ENCODE measurements at places on chromosomes 4 and X.

DNA sequence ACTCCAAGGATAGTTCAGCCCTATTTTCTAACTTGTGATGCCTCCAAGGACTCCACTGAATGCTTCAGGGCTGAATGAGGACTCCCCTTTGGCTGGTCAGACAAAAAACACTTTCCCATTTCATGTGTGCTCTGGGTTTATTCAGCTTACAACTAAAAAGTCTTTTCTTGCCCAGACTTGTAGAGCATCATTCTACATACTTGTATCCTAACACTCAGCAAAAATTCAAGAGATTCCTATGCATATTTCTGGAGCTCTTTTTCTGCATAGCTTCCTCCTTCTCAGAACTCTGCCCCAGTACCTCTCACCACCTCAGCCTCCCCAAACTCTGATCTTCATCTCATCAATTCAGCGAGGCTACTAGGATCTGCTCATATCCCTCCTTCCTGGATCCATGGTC is 22.2 kb upstream of the KLF3 start:
- no peak for DNase-seq

- DNase-seq: no peak
These were observed 162.3 kb upstream of the EDNRA start for GRCh38 chr4:147318586-147318985.

DNA sequence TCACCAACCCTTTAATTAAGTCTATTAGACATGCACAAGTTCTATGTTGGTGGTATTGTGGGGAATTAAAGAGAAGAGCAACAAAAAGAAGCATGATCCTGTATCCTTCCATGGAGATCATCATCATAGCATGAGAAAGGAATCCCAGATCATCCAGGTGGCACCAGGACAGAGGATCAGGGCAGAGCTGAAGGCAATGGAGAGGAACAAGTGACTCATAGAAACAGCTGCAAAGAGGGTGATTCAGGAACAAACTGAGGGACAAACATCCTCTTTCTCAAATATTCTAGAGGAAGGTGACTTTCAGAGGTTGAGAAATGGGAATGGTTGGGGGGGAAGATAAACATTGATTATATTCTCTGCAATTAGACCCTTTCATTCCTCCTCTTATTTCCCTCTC is 105.5 kb upstream of the OTUD4 start:
- no peak for DNase-seq

DNA sequence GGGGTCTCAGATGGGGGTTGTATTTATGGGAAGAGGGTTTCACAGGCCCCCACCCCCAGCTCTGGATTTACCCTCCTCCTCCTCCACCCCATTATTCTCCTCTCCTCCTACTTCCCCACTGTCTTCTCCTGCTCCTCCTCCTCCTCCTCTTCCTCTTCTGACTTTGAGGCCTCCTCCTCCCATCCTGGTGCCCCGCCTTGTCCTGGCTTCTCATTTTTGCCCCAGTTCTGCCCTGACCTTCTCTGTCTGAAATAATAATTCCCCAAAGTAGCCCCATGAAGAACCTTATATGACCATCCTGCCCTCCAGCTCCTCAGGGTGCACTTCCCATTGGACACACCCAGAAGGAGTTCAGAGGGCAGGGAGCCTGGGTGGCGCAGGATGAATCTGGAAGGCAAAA is 351.4 kb upstream of the GATB start:
- DNase-seq: no peak

DNA sequence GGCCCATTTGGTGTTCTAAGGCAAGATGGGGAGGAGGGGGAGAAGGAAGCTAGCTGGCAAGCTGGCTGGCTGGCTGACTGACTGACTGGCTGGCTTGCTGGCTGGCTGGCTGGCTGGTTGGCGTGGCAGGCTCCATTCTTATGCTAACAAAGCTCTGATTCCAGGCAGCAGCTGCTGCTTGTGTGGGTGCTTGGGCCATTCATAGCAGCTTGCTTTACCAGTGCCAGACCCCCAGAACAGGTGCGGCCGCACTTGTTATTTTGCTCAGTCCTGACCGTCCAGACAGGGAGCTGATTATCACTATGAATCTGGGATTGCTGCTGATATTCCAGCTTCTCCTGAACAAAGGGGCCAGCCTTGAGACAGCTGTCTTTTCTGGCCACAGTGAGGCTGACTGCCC is 131.2 kb upstream of the PAK3 start:
- DNase-seq: no peak

- DNase-seq: no peak
These were observed 718.7 kb upstream of the MAGEB2 start for GRCh38 chrX:29496636-29497180.

DNA sequence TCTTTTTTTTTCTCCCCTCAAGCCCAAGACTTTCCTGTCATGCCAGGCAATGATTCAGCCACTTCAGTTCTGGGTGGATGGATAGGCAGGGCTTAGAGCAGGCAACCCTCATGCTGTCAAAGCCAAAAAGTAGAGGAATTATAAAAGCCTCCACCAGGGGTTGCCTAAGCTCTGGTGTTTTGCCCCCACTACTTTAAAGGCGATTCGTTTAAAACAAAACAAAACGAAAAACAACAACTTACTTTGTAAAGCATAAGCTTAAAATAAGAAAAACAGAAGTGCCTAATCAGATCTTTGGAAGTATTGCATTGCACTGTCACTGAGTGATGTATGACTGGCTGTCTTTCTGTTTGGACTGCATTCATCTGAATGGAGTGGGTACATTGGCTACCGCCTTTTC is 5.3 kb upstream of the IDS start:
- no peak for DNase-seq

- no peak for DNase-seq
These were observed at the start of gene UGT2A2 for GRCh38 chr4:69639542-69639941. UGT2A2 (minus strand) TSS chr4:69639642; CDS start chr4:69639640, 2 bp downstream.

- DNase-seq: no peak
These were observed 189.8 kb upstream of the PPP1R2C start for GRCh38 chrX:42967681-42968300.

DNA sequence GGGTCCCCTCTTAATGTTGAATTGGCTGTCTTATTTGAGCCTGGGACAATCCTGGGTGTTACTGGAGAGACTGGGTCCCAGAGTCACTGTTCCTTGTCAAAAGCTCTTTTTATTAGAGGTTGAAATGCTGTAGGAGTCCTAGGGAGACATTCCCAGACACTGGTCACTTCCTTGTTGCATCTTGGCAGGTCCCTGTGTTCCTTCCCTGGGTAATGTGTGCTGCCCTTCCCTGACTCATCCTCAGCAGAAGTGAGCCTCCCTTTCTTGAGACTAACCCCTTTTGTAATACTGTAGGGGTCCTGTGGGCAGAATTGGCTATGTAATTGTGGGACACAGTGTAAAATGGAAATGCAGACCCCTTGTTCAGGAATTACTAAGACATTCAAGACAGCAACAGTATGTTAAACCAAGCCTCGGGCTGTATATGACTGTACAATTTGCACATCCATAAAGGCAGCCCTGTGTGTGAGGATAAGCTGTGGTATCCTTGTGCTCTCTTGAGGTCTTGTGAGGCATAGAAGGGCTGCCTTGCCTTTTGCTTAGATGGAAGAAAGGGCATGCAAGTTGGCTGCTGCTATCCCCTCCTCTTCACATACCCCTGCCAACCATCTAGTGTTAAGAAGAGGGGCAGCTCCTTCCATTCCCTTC is 53.5 kb downstream of the DCLK2 start:
- DNase-seq: no peak

DNA sequence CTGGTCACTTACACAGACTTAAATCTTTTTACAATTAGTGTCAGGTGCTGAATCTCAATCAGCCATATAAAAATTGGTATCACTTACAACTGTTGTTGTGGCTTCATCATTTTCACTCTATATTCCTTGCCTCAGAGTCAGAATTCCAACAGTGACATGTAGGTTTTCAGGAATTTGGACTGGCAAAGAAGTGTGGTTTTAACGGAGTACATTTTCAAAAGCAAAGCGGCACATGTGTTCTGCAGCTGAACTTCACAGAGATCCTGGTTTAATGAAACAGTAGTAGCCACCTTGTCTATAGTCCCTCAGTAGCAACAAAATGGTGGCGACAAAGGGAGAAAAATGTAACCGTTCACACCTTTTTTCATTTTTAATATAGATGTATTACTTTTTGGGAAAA is 486.6 kb downstream of the FAT4 start:
- DNase-seq: no peak

- no peak for DNase-seq
These were observed 44.2 kb upstream of the ADAM29 start for GRCh38 chr4:174873931-174874330.
